ENCODE measurements at places on chromosomes 11 and 22.

DNA sequence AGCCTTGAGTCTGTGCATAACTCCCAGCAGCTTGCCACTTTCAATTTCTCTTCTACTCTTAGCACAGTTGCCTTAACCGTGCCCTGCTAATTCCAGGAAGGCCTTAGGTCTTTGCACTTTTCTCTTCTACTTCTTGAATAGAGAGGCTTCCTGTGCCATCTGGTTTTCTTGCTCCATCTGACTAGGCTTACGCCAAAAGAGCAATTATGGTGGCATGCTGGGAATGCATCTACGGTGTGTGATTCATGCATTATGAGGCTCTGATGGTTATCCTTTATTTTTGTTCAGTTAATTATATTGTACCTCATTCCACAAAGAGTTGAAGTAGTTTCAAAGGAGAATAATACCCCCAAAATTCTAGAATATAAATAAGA is 29.4 kb downstream of the SIK2 start:
- DNase-seq, result peak; percentile 78

DNA sequence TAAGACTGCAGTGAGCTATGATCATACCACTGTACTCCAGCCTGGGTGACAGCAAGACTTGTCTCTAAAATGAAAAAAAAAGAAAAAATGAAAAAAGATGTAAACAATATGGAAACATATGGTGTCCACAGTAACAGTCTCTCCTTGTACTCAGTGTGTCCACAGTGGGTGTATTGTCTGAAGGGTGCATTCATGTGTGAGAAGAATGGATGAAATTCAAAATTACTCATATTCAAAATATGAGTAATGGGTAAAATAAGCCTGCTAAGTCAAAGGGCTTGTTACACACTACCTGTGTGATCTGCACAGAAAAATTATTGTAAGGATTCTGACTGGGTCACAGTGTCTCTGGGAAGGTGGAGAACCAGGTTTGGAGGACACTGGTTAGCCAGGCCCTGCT is 26.9 kb downstream of the PPFIA1 start:
- peak; percentile 30 for DNase-seq

DNA sequence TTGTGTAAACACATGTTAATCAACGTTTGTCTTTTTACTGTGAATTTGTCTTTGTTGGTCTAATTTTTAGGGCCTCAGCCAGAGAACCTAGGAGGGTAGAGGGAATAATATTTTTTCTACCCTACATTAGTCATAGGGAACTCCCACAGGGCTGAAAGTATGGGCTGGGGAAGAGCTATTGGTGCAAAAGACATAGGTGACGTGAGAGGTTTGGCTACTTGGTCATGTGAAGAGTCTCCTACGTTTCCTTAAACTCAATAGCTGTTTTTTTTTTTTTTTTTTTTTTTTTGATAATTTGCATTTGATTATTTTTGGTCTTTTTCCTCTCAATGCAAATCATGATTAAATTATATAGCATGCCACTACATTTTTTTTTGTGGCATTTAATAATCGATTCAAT is 15.9 kb upstream of the MMP7 start:
- peak; percentile 23 for DNase-seq

GRCh38 chr11:81987829-81988472 is 745.7 kb downstream of the FAM181B start:
- peak; percentile 22 for DNase-seq

DNA sequence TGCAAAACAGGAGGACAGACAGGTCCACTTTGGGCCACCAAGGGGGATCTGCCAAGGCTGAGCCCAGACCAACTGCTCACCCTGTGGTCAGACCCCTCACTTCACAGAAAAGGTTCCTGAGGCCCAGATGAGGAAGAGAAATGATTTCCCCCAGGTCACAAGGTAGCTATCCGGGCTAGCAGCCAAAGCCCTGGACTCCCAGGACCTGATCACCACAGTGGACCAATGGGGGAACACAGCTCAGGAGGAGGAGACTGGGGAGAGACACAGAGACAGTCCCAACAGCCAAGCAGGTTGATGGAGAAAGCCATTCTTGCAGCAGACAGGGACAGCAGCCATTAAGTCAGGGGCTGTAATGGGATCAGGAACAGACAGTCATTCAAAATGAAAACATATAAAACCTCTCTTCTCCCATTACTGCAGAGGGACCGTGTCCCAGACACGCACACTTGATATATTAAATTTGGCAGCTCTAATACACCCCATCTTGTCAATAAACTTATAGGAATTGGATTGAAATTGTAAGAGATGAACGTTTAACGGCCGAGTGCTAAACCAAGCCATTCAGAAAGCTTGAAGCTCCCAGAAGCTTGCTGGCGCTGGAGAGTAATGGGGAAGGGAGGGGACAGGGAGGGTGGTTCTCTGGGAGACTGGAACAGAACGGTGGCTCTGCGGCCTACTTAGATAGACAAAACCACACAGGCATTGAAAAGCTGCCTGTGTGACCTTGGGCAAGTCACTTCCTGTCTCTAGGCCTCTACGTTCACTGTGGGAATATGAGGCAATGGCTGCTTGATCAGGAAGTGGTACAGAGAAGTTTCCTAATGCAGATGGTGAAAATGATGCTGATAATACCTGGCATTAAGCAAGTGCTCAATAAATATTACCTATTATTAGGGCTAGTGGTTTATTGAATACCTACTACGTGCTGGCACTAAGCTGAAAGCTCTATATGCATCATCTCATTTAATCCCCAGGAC is 16.0 kb downstream of the ZMAT5 start:
- no peak for DNase-seq

DNA sequence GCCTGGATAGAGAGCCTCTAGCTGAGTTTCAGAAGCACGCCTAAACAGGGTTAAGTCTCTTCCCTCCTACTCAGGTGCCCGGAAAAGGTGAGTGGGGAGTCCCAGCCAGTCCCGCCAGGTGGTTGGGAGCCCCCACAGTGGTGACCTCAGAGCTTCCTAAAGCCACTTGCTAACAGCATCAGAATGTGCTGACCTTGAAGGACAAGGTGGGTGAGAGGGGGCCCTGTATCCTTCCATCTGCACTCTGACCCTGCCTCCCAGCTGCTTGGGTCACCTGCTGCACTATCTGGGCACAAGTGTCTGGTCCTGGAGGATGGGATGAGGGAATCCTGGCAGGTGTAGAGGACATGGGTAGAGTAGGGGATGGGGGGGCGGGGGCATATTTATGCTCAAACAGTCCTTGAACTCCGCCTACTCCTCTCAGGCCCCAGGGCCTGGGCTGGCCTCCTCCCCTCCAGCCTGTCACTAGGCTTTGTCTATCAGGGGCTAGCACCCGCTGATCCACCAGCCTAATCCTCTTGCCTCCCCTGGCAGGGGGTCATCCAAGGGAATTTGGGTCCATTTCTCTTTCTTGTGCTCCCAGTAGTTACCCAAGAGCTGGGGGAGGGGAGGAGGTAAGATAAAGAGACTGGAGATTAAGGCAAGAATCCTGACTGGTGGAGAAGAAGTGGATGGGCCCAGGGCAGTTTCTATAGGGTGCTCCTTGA is 3.4 kb downstream of the USP2 start:
- no peak for DNase-seq

GRCh38 chr11:96614846-96615245 is 225.0 kb downstream of the JRKL start:
- no peak for DNase-seq

GRCh38 chr11:125062218-125062930 is 731 bp upstream of the SLC37A2 start:
- peak; percentile 2 for DNase-seq
